ENCODE measurements at places on chromosomes 2 and 18.

DNA sequence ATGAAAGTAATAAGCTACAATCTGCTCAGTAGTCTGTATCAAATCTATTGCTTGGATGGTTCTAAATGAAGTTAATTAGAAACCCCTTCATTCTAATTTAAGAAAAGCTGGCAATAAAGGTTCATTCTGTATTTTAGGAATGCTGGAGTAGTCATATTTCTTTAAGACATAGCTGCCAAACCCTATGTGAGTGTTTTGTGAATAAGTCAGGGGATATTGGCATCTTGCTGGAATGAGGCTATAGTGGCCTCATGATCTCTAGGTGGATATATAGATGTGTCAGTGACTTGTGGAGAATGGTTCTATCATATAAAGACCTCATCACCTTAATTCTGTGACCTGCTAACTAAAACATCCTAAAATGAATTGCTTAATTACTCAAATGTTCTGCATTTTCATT, 196.3 kb downstream of the PDE1A start:
- peak; percentile 29 for DNase-seq

DNA sequence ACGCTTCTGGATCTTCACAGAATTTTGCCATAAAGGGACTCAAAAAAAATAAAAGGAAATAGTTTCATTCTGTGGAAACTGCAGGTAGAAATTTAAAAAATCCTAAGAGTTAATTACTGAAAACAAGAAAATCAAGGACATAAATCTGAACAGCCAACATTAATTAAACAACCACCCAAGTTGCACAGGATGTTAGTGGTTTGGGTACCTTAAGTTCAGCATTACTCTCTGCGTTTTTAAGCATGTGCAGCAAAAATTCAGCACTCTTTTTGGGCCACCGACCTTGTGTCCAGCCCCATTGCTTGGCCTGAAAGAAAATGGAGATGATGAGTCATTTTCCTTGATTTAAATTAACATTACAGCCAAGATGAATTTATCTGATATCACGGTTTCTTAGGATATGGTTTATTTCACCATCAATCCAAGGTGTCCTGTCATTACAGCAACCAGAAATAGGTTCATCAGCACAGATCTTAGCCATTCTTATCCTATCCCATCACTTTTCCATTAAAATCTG, 3.3 kb upstream of the C18orf32 start:
- DNase-seq = no peak

DNA sequence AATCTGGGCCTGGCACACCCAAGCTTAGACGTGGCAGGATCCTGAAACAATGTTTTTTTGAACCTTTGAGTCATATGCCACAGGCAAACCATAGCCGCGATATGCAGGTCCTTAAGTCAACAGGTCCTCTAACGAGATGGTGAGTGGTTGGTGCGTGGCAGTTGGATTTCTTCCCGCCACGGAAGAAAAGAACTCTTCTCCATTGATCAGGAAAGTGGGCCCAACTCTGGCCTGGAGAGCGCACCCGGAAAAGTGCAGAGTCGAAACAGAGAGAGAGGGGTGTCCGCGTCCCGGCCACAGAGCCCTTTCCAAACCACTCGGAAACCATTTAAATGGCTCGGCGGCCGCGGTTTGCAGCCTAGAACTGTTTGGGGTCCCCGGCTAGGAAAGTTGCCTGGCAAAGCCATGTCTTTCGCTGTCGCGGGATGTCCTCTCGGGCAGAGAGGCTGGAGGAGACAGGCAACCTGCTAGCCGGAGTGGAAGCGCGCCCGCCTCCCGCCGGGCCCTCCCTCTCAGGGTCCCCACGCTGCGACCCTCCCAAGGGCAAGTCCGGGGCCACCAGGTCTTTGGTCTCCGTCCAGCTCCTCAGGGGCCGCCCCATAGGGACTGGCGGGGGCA, 777 bp downstream of the GALNT3 start:
- DNase-seq = no peak

GRCh38 chr2:98870516-98871158, 65.4 kb downstream of the CRACDL start:
- DNase-seq = no peak

GRCh38 chr2:120277505-120278205, 25.0 kb downstream of the RALB start:
- DNase-seq = no peak

DNA sequence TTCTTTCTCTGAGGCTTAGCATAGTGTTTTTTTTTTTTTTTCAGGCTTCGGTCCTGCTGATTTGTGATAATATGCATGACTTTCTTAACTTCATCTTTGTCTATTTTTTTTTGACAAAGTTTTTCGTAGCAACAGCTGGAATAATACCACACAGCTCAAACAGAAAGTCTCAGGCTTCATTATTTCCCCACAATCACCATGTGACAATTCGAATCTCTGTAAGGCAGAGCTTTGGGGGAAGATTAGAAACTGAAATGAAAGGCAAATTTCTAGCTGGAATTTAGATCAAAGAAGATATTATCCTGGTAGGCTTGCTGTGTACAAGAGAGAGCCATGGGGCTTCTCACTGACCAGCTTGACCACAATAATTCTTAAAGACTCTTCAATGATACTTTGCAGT, 12.2 kb upstream of the CD28 start:
- no peak for DNase-seq

GRCh38 chr2:108613261-108614042, 79.2 kb downstream of the LIMS1 start:
- no peak for DNase-seq

- DNase-seq = peak; percentile 42
Observed at GRCh38 chr2:28269019-28269784, 123.5 kb upstream of the FOSL2 start.

DNA sequence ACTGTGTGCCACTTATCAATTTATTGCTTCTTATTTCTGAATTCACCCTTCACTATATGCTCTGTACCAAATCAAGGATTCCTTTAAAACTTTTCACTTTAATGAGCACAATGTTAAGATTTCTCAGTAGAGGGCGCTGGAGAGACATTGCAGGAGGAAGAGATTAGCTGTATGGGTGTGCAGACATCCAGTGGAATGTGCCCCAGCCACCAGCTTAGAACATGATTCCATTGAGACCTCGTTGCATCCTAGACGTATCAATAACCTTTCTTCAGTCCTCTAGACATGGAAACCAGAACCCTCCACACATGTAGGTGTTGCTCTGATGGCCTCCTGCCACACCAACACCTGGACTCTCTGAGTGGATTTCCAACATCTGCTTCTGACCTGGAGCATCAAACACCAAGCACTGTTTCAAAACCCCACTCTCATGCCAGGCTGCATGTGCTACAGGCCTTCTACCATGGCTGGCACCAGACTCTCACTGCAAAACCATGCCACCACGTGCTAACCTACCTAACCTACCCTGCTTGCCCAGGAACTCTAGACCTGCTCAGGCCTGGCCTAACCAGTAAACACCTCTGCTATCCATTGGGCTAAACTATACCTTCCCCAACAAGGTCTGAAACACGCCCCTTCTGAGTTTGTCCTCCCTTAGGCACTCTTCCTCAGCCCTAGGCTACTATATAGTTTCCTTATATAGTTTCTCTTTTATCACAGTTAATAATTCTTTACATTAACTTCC, 633.2 kb upstream of the PKDCC start:
- no peak for DNase-seq

DNA sequence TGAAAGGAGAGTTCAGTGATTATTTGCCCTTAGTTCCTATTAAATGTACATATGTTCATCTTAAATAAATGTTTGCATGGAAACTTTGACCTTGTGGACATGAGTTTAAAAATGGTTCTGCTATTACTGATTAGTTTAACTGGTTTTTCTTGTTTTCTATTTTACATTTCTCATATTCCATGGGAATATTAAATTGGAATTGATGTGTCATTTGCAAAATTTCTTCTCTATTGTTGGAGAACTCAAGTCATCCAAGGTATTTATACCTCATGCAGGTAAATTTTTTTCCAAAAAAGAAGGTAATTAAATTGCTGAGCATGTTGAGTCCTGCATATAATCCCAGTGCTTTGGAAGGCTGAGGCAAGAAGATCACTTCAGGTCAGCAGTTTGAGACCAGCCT, 45.4 kb upstream of the APCDD1 start:
- DNase-seq = no peak

DNA sequence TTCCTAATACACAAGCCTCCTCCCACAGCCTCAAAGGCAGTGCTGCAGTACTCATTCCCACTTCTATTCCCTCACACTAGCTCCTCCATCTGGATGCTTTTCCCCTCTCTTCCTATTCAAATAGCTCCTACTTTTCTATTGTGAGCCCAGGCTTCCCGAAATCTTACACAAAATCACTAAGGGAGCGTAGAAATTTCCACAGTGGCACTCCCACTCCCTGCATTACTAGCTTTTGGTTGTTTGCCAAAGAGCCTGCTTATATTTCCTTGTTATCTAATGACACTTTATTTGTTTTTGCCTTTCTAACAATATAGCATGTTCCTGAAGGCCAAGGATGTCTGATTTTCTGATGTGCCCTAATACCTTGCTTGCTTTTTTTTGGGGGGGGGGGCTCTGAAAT, 10.9 kb downstream of the EPAS1 start:
- no peak for DNase-seq

DNA sequence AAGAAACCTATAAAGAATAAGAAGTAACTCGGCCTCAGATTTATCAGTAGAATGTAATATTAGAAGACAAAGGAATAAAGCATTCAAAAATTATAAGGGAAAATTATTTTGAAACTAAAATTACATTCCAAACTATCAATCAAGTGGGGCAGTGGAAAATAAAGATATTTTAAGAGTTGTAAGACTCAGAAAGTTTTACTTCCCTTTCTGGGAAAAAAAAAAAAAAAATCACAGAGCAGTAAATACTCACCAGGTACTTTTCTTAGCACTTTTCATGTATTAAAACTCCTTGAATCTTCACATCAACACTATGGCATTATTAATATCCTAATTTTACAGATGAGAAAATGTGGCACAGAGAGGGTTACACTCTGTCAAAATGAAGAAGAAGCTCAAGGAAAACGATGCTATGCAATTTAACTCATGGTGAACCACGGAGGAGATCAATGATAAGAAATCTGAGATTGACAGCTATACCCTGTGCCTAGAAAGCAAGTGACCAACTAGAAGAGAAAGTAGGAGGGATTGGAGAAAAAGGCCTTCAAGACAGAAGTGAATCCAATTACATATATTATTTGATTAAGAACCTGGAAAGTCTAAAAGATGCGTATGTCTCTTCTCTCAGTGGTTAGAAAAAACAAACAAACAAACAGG, 238.9 kb upstream of the ID2 start:
- DNase-seq = no peak

DNA sequence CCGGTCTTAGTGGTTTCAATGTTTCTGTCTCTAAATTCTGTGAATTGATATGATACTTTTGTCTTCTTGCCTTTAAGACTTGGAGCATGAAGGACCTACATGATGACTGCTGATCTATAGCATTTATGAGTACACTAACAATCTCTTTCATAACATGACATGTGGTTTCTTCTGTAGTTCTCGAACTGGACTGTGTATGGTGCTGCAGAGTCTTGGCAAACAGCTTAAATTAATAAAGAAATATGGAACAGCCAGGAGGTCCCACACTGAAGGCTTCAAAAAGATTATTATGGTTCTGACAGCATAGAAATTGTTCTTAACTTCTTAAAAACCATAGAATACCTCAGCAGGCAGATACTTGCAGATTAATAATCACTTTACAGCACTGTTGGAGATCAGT, 145.0 kb downstream of the DCC start:
- no peak for DNase-seq

- no peak for DNase-seq
Observed at GRCh38 chr2:52145005-52145404, 1113.1 kb upstream of the NRXN1 start.

DNA sequence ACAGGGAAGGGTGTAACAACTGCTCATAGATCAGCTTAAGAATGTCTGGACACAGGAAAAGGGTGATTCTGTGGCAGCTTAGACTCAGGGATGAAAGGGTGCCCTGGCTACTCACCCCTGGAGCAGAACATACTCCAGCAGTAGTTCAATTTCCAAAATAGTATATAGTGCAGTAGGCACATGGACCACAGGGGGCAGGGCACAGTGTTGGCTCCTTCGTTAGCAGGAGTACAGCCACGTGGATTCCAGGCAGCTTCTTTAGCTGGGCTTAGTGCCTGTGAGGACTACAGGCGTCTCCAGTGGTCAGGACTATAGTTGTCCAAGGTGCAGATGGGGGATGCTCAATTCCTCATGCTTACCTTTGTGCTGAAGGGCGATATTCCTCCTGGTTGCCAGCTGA, 277.5 kb upstream of the DDX18 start:
- DNase-seq = no peak

DNA sequence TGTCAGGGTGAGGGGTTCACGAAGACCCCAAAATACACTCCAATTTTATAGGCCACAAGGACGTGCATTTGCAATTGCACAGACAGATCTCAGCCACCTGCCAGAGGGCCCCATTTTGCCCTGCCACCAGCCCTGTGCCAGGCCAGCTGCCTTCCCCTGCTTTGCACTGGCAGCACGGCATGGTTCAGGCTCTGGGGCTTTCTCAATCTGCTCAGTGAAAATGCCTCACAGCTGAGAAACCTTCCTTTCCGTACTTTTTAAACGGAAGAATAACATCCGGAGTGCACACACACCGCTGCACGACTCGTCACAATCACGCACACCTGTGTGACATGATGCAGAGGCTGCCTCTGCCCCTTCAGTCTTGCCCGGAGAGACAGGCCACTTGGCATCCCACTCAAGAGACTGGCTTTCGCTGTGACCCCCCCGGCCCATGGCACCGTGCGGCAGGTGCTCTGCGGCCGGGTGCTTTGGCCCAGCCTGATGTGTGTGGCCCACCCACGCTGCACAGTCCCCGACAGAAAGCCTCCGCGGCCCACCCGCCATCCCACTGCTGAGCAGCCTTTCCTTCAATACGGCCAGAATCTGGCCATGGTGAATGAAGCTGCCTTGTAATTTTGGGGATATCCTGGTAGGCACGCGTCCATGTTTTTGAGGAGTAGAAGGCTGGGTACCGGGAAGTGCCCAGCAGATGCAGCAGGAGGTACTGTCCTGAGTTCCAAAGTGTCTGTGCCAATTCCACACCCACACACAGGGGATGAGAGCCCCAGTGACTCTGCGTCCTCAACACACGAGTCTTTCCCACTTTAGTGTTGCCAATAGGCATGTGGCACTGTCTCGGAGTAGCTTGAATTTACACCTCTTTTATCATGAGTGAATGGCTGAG, 88.8 kb downstream of the USP40 start:
- DNase-seq = no peak

DNA sequence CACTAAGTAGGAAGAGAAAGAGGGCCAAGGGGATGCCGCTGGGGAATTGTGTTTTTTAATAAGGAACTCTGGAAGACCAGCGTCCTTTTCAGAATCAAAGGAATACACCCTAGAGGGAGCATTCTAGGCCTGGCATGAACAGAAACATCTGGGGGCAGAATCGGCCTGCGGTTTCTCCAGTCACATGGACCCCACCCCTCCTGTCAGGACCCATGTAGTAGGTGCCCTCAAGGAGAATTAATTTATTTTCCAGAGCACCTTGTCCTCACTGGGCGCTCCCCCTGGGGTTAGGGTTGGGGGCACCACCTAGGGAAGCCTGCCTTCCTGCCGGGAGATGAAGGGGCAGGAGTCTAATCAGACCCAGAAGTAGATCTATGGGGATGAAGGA, 44.2 kb downstream of the TMEM37 start:
- DNase-seq = no peak

- peak; percentile 69 for DNase-seq
Observed at GRCh38 chr2:203586696-203587095, 51.6 kb upstream of the RAPH1 start.
